Heart left ventricle (tissue), 16 donors: ENCODE measurements at places on chromosomes 7 and 10. TPM values are rescaled to one million over a fixed set of nuclear protein-coding genes. Genes with fewer than 3 reads are reported as not detected.
A peak's percentile ranks its signal among the peaks of the same experiment; 100 is the strongest.

Gene CUZD1
- total RNA-seq = 0.15 TPM

Gene CLCN1
- total RNA-seq = not detected

Gene COL17A1
- not detected for total RNA-seq

Gene AKR1D1
- not detected for total RNA-seq

Gene HKDC1
- total RNA-seq = not detected

Gene CALHM3
- total RNA-seq = not detected

Gene TMEM184A
- 0.19 TPM for total RNA-seq

DNA sequence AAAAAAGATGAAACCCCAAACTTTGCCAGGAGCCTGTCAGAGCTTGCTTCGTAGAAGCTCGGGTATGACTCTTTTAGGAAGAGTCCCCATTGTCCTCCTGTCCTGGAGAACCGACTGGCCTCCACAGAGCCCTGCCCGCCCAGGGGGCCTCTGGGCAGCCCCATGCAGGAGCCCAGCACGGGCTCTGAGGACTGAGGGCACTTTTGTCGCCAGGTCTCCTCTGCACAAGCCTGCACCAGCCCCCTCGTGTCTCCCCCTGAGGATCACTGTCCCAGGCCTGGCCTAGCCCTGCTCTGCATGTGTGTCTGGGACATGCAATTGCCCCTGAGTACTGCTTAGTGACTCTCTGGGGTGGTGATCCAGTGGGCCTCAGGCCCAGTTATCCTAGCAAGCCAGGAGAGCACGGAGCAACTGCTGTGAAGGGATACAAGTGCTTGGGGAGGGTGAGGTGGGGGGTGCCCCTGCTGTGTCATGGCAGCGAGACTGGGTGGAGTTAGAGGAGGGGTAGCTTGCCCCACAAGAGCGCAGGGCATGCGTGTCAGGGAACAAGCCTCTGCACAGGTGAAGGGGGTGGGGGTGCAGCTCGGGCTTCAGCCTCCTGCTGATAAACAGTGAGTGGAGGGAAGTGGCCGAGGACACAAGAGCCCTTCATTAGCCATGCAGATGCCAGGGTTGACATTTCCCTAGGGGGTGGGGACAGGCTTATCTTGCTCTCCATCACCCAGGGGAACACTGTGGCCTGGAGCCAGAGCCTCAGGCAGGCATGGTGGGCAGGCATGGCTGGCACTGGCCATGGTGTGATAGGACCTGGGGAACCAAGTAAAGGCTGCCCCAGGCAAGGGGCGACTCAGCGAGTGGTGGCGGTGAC lies 143.4 kb downstream of the C10orf105 start:
- H3K4me1 ChIP-seq = no peaks in the 10 kb centered on the region
- DNase-seq = no peak
- H3K4me3 ChIP-seq = no peak overlapping the region

- H3K36me3 ChIP-seq = no peaks in the 10 kb centered on the region
- no peak overlapping the region for H3K27ac ChIP-seq
- H3K4me1 ChIP-seq = no peaks in the 10 kb centered on the region
- H3K27me3 ChIP-seq = no peaks in the 10 kb centered on the region
- no peak overlapping the region for H3K4me3 ChIP-seq
These were observed 199.9 kb upstream of the PLXNA4 start for GRCh38 chr7:132776048-132776620.

- no peaks in the 10 kb centered on the region for H3K36me3 ChIP-seq
- no peak overlapping the region for H3K4me3 ChIP-seq
- H3K27me3 ChIP-seq = no peaks in the 10 kb centered on the region
These were observed 64.7 kb upstream of the IFRD1 start for GRCh38 chr7:112385516-112385915.

- H3K36me3 ChIP-seq = no peaks in the 10 kb centered on the region
- H3K27me3 ChIP-seq = no peaks in the 10 kb centered on the region
- no peaks in the 10 kb centered on the region for H3K4me1 ChIP-seq
- no peak for DNase-seq
- H3K27ac ChIP-seq = no peak overlapping the region
- H3K4me3 ChIP-seq = no peak overlapping the region
These were observed 22.7 kb upstream of the TRUB1 start for GRCh38 chr10:114915294-114915693.

DNA sequence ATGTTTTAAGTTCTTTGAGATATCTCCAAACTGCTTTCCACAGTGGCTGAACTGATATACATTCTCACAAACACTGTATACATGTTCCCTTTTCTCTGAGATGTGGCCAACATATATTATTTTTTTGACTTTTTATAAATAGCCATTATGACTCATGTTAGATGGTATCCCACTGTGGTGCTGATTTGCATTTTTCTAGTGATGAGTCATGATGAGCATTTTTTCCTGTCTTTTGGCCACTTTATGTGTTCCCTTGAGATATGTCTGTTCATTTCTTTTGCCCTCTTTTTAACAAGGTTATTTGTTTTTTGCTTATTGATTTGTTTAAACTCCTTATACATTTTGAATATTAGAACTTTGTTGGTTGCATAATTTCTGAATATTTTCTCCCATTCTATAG lies 1055.1 kb downstream of the NXPH1 start:
- no peaks in the 10 kb centered on the region for H3K27me3 ChIP-seq
- H3K27ac ChIP-seq = no peak overlapping the region
- H3K4me3 ChIP-seq = no peak overlapping the region
- no peak for DNase-seq

GRCh38 chr7:21276471-21277035 lies 151.3 kb upstream of the SP4 start:
- no peak for DNase-seq
- H3K36me3 ChIP-seq = no peaks in the 10 kb centered on the region
- no peaks in the 10 kb centered on the region for H3K4me1 ChIP-seq
- H3K4me3 ChIP-seq = no peak overlapping the region
- no peaks in the 10 kb centered on the region for H3K27me3 ChIP-seq

GRCh38 chr10:12960941-12961340 lies 40.6 kb downstream of the CCDC3 start:
- no peaks in the 10 kb centered on the region for H3K27me3 ChIP-seq
- H3K27ac ChIP-seq = no peak overlapping the region
- peaks cover 7% of the 10 kb centered on the region for H3K4me1 ChIP-seq

DNA sequence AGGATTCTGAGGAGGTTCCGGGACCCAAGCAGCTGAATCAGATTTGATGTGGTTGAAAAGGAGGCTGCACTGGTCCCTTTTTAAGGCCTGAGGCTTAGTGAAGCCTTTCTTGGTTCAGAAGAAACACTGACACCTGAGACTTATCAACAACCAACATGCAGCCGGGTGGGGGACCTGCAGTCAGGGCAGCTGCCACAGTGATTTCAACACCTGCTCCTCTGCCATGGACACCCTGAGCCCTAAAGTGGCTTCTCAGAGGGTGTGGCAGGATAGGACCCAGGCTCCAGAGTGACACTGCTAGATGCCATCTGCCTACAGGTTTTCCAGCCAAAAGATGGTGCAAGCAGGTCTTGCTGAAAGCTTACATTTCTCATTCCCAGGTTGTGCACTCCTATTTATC lies 99.3 kb downstream of the COL13A1 start:
- no peak overlapping the region for H3K4me3 ChIP-seq
- H3K27ac ChIP-seq = no peak overlapping the region
- no peaks in the 10 kb centered on the region for H3K4me1 ChIP-seq
- no peaks in the 10 kb centered on the region for H3K27me3 ChIP-seq
- no peaks in the 10 kb centered on the region for H3K36me3 ChIP-seq

- no peaks in the 10 kb centered on the region for H3K27me3 ChIP-seq
- no peak overlapping the region for H3K27ac ChIP-seq
- H3K36me3 ChIP-seq = peaks cover 37% of the 10 kb centered on the region
- H3K4me1 ChIP-seq = no peaks in the 10 kb centered on the region
- peak; percentile 12 for DNase-seq
These were observed 57.9 kb downstream of the PRF1 start for GRCh38 chr10:70544431-70545340.

- DNase-seq = no peak
- H3K4me3 ChIP-seq = no peak overlapping the region
- H3K27ac ChIP-seq = no peak overlapping the region
- peaks cover 41% of the 10 kb centered on the region for H3K27me3 ChIP-seq
- no peaks in the 10 kb centered on the region for H3K36me3 ChIP-seq
These were observed 9.1 kb downstream of the TRPV6 start for GRCh38 chr7:142876236-142876960.

DNA sequence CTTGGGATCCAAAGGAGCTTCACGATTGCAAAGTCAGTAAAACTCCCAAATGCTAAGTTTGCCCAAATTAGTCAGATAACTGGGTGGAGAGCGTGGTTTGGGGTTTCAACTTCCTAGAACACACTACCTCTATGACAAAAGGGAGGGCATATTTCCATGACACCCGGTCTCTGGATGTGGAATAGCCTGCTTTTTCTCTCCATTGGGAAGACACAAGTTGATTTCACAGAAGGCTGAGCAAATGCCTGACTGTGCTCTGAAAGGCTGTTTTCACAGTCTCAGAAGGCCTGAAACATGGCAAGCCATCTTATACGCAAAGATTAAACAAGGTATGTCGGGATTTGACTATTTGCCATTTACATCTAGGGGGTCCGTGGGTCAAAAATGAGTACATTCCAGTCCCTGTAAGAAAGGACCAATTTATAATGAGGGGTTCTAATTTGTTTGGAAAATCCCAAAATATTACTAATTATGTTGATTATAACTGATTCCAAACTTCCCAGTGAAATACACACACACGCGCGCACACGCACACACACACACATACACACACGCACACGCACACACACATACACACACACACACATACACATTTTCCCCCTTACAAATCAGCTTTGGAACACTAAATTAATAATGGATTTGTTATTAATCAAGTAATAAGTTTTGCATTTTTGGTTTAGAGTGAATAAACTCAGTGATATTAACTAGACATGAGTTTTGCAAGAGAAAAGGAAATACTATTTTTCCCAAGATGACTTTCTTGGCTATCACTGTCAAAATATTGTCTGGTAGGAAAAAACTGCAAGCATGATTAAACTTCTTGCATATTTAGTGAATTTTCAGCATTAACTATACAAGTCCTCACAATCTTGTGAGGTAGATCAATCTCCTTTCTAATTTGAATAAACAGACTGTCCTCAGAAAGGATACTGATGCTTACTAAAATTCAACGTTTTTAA lies 105.0 kb downstream of the PRTFDC1 start:
- H3K4me3 ChIP-seq = no peak overlapping the region
- H3K27ac ChIP-seq = no peak overlapping the region
- H3K36me3 ChIP-seq = no peaks in the 10 kb centered on the region
- DNase-seq = no peak

DNA sequence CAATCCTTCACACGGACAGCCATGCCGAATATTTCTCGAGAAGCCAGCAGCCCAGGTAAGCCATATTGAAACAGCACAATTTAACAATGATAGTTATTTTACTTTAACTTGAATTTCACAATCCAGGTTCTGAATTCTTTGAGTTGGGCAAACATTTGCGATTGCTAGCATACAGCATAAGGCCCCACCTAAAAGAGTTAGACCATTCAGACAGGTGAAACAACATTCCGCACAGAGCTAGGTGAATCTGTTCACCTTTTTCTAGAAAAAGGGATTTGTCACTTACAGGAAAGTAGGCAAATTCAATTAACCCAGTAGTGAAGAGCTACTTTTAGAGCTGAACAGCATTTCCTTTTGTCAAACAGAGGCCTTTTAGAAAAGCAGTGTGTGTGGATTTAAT lies 45.3 kb downstream of the CREB3L2 start:
- no peak overlapping the region for H3K27ac ChIP-seq
- no peak for DNase-seq
- peaks cover 7% of the 10 kb centered on the region for H3K36me3 ChIP-seq

DNA sequence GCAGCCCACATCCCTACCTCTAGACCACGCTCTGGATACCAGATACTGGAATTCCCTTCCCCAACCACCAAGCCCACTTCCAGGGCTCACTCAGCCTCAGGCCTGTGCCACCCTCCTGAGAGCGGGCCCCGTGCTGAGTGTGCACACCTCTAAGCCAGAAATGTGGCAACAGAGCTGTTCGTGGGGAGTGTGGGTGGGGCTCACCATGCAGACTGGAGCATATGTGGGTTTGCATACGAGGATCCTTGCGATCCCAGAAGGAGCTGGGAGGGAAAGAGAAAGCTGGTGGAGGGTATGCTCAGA lies 13.0 kb upstream of the LIMK1 start:
- no peak overlapping the region for H3K27ac ChIP-seq
- DNase-seq = no peak
- H3K36me3 ChIP-seq = no peaks in the 10 kb centered on the region
- H3K27me3 ChIP-seq = no peaks in the 10 kb centered on the region
- H3K4me3 ChIP-seq = no peak overlapping the region

GRCh38 chr7:20229646-20230500 lies 12.7 kb upstream of the MACC1 start:
- no peaks in the 10 kb centered on the region for H3K36me3 ChIP-seq
- no peak overlapping the region for H3K27ac ChIP-seq
- no peak overlapping the region for H3K4me3 ChIP-seq
- no peaks in the 10 kb centered on the region for H3K27me3 ChIP-seq
- DNase-seq = no peak

GRCh38 chr7:10672186-10672585 lies 301.5 kb upstream of the PHF14 start:
- DNase-seq = no peak
- H3K4me3 ChIP-seq = no peak overlapping the region
- H3K27me3 ChIP-seq = no peaks in the 10 kb centered on the region
- H3K36me3 ChIP-seq = no peaks in the 10 kb centered on the region
- no peak overlapping the region for H3K27ac ChIP-seq

DNA sequence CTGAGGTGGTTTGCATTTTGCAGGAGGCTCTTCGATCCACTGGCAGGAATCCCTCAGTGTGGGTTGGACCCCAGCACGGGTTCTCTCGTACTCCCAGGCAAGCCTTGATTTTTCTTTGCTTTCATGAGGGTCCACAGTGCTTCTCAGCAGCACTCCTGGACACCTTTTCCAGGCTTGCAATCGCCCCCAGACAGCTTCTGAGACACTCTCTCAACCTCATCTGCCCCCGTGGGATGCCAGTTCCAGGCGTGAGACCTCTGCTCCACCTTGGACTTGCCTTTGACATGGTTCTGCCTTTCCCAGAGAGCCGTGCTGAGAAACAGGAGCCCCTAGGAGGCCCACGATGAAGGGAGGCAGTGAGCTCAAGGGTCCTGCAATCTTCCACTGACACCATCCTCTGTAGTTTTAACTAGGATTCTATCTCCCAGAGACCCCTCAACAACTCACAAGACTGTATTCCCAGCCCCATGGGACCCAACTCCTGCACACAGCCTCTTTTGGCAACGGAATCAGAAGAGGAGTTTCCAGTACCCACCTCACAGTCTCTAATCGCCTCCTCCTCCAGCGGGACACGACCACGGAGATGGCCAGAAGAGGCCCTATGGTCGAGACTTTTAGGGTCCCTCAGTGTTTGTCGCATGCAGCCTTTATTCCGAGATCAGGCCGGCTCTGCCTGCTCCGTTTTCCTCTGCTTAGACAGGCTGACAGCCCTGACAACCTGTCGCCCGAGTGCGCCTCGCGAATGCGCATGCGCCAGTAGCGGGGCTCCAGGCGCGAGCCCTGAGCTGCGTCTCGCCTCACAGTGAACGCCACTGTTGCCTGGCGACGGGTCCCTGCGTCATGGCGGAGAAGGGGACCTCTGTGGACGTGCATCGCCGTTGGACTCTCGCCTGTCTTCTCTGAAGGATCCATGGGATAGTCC lies 26.0 kb upstream of the ZNF273 start:
- H3K27ac ChIP-seq = no peak overlapping the region
- H3K36me3 ChIP-seq = no peaks in the 10 kb centered on the region
- no peak overlapping the region for H3K4me3 ChIP-seq
